ENCODE measurements at places on chromosomes 5 and 9.
A peak's percentile ranks its signal among the peaks of the same experiment; 100 is the strongest.

- DNase-seq: no peak
Measured at GRCh38 chr9:113573046-113573958, 109.8 kb downstream of the RGS3 start.

- no peak for DNase-seq
Measured at GRCh38 chr5:132905938-132906337, 32.5 kb downstream of the LEAP2 start.

- no peak for DNase-seq
Measured at GRCh38 chr5:102858221-102858620, 103.1 kb downstream of the PAM start.

DNA sequence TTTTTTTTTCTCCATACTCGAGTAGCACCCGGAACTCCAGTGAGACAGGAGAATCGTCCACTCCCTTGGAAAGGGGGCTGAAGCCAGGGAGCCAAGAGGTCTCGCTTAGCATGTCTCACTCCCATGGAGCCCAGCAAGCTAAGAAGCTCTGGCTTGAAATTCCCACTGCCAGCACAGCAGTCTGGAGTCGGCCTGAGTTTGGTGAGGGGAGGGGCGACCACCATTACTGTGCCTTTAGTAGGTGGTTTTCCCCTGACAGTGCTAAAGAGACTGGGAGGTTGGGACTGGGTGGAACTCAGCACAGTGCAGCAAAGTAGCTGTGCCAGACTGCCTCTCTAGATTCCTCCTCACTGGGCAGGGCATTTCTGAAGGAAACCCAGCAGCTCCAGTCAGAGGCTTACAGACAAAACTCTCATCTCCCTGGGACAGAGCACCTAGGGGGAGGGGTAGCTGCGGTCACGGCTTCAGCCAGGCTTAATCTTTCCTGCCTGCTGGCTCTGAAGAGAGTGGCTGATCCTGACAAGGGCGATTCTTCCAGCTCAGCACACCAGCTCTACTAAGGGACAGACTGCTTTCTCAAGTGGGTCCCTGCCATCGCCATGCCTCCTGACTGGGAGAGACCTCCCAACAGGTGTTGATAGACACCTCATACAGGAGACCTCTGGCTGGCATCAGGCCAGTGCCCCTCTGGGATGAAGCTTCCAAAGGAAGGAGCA lies 414.5 kb upstream of the ZNF608 start:
- peak; percentile 10 for DNase-seq

- DNase-seq: no peak
Measured at GRCh38 chr5:32020946-32021345, 153.2 kb downstream of the GOLPH3 start.

- no peak for DNase-seq
Measured at GRCh38 chr9:27925815-27926214, 352.5 kb upstream of the C9orf72 start.

GRCh38 chr9:110650991-110651411 lies 17.6 kb upstream of the MUSK start:
- DNase-seq: peak; percentile 98

DNA sequence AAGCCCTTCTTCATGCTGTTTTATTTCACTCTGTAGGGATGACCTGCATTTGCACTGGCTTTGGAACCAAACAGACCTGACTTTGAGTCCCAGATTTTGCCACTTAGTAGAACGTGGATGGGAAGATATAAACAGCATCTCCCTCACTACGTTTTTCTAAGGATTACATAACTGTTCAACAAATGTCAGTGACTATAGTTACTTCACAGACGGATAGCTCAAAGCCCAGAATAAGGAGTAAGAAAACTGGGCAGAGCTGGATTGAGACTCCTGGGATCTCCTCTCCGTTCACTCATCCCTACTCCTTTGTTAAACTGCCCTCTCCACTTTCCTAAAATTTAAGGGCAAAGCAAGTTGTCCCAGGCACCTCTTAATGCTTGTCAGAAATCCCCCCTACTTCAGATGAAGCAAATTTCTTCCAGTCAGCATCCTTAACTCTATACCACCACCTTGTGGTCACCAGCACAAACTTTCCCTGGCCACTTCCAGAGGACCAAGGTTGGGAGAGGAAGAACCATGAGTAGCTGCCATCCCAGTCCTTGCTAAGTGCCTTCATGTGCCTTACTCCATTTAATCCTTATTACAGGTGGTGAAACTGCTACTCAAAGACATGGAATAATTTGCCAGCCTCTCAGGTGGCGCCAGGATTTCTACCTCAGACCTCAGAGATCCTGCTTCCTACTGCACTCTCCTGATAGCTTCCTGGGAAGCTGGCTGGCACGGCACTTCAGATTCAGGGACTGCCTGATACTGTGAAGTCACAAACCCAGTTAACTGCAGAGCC lies 38.4 kb downstream of the EGR1 start:
- peak; percentile 66 for DNase-seq

DNA sequence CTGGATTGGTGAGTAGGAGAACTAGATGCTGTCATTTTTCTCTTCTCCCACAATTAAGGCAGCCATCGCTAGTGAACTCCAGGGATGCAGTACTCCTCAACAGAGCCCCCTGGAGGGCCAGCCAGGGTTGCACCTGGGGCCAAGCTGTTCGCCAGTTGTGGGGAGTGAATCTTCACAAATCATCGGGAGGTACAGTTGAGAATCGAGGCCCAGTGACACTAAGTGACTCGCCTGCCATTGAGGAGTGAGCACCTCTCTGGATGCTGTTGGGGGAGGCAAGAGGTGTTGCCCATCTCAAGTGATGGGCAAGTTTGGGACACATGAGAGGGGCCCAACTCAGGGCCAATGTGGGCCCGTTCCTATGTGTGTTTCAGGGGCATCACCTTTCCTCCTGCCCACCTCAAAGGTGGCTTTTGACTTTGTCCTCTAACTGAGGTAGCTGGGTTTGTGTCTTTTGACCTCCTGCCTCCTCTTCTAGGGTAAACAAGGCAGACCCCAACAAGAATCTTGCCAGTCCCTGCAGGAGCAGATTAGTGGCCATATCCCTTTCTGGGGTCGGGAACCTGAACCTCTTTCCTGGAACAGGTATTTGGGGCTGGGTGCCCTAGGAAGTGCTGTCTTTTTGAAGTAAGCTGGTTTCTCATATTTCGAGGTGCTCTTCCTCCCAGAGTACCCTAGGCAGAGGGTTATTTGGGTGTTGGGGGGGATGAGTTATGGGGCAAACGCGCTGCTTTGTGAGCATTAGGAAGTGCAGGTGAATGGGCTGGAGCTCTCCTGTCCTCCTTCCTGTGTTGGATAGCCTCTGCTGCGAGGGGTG lies 181.2 kb downstream of the MACROH2A1 start:
- DNase-seq: no peak

- no peak for DNase-seq
Measured at GRCh38 chr5:135395866-135396265, 3.2 kb downstream of the MACROH2A1 start.

DNA sequence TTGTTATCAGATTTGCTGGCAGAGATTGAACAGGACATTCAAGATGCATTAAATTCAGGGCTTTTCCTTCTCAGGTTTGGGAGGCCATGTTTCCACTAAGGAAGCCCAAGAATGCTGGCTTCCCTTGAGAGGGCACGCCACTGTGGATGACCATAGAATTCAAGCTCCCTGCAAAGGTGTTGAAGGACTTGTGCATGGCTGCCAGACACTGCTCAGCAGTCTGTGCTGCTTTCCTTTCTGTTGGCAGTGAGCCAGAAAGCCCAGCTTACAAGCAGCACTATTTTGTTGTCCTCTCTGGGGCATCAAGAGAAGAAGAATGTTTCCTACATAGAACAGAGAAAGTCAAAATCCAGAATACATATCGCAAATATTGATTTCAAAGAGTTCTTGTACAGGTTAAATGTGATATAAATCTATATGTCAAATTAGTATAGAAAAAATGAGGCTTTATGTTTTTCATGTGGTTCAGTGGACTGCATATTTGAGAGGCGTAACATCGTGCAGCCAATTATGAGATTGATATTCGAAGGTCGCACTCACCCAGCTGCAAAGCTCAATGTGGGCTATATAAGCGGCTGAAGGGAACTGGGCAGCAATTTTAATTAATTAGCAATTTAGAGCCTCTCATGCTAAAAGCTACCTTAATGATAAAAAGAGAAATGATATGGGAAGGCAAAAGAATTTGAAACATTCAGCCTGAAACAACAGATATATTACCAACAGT lies 103.1 kb upstream of the ISL1 start:
- no peak for DNase-seq

DNA sequence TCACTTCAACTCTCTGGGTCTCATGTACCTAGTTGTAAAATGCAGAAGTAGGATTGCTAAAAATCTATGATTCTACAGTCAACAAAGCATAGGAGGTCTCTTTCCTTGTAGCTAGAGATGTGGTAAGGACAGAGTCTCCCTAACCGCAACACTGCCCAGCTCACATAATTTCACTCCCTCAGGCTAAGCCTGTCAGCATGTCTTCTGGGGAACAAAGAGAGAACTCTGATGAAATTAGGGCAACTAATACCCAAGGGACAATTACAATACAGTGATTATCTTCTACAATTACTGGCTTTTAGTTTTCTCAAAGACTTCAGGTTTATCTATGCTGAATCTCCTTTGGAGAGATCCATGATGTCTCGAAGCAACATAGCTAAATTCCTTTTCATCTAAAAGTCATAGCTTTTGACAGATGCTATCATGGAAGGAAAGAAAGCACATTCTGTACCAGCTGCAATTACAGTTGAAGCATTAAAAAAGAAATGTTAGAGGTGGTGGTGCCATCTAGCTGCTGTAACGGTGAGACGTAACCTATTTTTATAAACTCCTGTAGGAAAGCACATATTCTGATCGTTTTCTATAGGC lies 141.1 kb upstream of the TARS1 start:
- peak; percentile 73 for DNase-seq

DNA sequence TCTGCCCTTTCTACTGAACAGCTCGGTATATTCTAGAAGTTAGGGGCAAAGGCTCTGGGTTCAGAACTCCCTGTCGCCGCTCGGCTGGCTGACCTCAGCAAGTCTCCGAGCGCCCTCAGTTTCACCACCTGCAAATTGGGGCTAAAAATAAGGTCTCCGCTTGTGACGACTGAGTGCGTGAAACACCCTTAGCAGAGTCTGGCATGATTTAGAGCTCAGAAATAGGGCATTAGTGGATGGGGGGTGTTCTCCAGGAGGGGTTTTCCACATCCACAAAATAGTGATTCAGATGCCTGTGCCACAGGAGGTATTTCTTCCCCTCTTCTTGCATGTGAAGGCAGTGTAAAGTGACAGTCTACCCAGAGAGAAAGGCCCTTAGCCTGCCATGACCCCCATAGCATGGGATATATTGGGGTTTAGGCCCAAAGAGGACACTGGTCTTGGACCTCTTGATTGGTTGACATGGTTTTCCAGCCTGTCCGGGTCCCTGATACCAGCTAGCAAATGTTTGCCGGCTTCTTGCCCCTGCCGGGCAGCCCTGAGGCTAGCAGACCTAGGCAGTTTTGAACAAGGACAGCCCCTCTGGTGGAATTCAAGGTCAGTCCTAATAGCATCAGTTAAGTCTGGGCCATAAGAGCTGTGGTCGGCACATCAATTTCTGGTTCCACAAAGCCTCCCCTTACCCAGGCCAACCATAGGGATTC lies 1.4 kb downstream of the ERGIC1 start:
- no peak for DNase-seq

GRCh38 chr5:141476132-141476911 lies 556 bp downstream of the PCDHGC3 start:
- peak; percentile 80 for DNase-seq

DNA sequence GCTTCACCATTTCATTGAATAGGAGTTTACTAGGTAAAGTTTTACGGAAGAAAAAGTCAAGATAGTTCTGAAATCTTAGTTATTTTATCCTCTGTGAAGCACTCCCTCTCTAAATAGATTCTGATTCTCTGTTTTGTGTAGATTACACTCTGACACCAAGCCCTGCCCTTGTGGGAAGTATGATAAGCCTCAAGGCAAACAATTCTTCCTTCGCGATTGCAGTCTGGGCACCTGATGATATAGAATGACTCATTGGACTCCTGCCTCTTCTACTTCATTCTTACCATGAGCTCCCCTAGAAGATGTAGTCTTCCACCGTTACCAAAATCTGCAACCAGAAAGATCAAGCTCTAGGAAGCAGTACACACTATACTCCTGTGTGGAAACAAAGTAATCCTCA lies 626.9 kb upstream of the PTGER4 start:
- DNase-seq: peak; percentile 24

DNA sequence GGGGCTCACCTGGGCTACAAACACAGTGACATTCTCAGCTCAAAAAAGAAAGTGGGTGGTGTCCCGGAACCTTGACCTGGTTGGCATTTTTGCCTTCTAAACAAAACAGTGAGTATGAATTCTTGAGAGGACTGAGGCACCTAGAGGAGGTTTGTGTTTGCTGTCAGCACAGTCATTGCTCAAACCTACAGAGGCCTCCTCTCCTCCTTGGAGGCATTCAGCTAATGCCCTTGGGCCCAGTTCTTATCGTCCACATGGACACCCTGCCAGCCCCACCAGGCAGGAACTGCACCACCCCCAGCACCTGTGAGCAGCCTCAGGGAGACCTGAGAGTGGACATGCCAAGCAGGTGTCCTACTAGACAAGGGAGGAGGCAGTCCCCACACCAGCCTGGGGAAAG lies 156.7 kb downstream of the SYK start:
- DNase-seq: no peak

DNA sequence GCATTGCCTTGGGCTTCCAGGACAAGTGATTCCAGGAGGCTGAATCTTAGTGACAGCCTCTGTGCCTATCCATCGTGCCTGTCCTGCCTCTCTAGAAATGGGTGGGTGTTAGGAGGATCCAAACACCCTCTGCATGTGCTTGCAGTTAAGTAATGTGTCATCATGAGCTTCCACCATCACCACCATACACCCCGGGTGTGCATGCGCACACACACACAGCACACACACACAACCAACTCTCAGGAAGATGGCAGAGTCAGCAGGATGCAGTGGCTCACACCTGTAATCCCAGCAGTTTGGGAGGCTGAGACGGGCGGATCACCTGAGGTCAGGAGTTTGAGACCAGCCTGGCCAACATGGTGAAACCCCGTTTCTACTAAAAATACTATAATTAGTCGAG lies 22.8 kb upstream of the CERCAM start:
- no peak for DNase-seq

- DNase-seq: no peak
Measured at GRCh38 chr9:123940721-123941523, 11.0 kb upstream of the DENND1A start.

Data from EL (cell line).